ENCODE measurements at places on chromosomes 6 and 20. TPM values are rescaled to one million over a fixed set of nuclear protein-coding genes. Genes with fewer than 3 reads are reported as not detected.

The TDRD6 gene
- not detected for total RNA-seq

The CTAGE9 gene
- total RNA-seq: not detected

The IGF2R gene
- total RNA-seq: 32.4 TPM

The HTR1E gene
- total RNA-seq: not detected

The ARMH2 gene
- total RNA-seq: not detected

The ZNF831 gene
- not detected for total RNA-seq

The NKAPL gene
- total RNA-seq: not detected

The GPR6 gene
- not detected for total RNA-seq

The SRMS gene
- not detected for total RNA-seq

The TBXT gene
- total RNA-seq: not detected

The JARID2 gene
- total RNA-seq: 7.3 TPM

The GSTA2 gene
- not detected for total RNA-seq

The SLC22A7 gene
- total RNA-seq: not detected

The HRH3 gene
- not detected for total RNA-seq

The PI16 gene
- total RNA-seq: not detected

The SLC22A2 gene
- total RNA-seq: 0.23 TPM

The LY6G6F gene
- total RNA-seq: not detected

The TMEM244 gene
- total RNA-seq: not detected

The CALHM6 gene
- total RNA-seq: not detected

The GSTA1 gene
- total RNA-seq: not detected

The SPO11 gene
- not detected for total RNA-seq

The DLK2 gene
- total RNA-seq: 5.1 TPM

The PTCRA gene
- not detected for total RNA-seq

The ITCH gene
- total RNA-seq: 35.8 TPM

The PTK6 gene
- 2.7 TPM for total RNA-seq

The GRM1 gene
- 0.07 TPM for total RNA-seq

The FAM83B gene
- 0.09 TPM for total RNA-seq

The MACROD2 gene
- total RNA-seq: 0.64 TPM

The PRR18 gene
- not detected for total RNA-seq

The MROH8 gene
- total RNA-seq: 0.81 TPM

The VPS52 gene
- 15.8 TPM for total RNA-seq

The ZNF343 gene
- total RNA-seq: 13.1 TPM

The PRICKLE4 gene
- 0.61 TPM for total RNA-seq

All from A549 treated with RU486 at 1 μM for 4 hours (cell line).